ENCODE measurements at places on chromosomes 16 and 17. TPM values are rescaled to one million over a fixed set of nuclear protein-coding genes. Genes with fewer than 3 reads are reported as not detected.

The ARSG gene
- total RNA-seq: 3.4 TPM

The DECR2 gene
- 109 TPM for total RNA-seq

- peak; percentile 37 for DNase-seq
Measured at GRCh38 chr16:57590654-57591085, 37.8 kb upstream of the ADGRG1 start.

DNA sequence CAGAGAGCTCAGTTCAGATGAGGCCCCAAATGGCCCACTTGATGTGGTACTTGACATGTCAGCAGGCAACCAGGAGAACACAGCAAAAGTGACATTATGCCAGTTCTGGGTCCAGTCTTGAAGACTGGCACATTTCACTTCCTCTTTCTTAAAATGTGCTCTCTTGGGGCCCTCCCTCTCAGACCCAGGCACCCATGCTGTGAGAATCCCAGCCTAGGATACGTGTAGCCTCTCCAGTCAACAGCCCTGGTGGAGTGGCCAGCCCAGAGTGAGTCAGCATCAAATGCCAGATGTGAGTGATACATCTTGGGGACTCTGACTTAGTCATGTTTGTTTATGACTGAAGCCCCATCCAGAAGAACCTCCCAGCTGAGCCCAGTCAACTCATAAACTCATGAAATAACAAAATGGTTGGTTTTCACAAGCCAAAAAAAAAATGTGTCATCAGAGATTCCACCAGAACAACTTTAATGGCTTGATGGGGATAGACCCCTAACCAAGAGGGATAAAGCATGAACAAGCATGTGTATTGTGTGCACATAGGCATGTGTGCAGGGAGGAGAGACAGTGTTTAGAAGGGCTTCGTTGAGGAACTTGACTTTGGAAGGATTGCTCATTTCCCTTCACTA, 82.5 kb upstream of the TNRC6C start:
- DNase-seq: no peak

The NRN1L gene
- total RNA-seq: 0.88 TPM

GRCh38 chr16:50501251-50501650, 46.9 kb upstream of the NKD1 start:
- no peak for DNase-seq

All from left lobe of liver (tissue), 2 donors.